ENCODE measurements at places on chromosomes 16 and 17.

DNA sequence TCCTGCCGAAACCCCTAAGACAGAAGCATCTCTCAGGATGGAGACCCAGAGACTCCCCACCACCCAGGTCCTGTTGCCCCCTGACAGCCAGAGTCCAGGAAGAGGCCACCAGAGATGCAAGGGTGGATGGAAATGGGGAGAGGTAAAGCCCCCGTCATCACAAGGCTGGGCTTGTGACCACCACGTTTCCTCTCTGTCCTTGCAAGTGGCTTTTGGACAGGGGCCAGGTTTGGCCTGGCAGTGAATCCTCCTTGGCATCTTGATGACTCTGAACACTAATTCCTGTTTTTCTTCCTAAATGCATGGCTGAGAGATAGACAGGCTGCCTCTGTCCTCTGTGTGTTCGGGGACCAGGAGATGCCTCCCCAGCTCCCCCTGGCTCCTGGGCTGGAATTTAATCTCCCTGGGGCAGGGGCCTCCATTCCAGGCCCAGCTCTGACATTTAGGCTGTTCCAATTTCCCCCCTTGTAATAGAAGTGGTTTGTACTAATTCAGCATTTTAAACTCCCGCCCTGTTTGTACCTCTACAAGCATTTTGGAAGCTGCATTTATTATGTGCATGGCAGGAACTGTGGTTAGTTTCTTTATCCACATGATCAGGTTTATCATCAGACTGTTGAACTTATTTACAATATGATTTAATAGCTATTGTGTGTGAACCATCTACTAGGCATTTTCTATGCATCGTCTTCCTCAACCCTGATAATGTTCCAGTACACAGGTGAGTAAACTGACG is 116.1 kb upstream of the IRX6 start:
- no peak for DNase-seq

DNA sequence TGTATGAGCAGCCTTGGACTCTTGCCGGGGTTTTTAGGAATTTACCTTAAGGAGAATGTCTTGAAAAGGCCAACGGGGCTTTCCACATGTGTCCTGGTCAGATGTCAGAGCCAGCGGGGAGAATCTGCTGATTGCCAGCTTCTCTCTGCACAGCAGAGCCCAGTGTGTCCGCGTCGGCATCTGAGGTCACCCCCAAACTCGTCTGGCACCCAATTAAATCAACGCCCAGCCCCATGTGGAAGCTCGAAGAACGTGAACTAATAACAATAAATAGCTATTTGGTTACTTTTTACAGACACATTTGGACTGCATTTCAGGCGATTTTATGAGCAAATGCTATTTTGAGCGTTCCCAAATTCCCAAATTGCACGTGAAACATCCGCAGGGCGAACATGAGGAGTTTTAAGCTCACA is 303.5 kb downstream of the FOXL1 start:
- no peak for DNase-seq

DNA sequence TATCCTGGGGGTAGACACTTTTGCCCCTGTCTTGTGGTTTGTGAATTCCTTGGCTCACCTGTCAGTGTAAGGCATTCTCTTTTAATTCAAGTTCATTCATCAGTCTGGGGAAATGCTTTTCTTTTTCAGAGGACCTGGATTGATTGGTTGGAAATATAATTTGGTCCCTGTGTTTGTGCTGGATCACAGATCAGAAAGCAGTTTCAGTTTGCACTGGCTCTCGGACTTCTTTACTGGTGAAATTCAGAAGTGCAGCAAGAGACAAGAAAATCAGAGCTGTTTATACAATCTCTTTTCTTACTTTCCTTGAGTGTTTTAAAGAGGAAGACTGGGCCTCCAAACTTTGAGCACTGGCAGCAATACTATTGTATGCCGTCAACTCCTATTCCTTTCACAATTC is 161.8 kb upstream of the KCNJ16 start:
- DNase-seq, result no peak

GRCh38 chr16:67800338-67800926 is 5.9 kb downstream of the RANBP10 start:
- DNase-seq, result no peak

DNA sequence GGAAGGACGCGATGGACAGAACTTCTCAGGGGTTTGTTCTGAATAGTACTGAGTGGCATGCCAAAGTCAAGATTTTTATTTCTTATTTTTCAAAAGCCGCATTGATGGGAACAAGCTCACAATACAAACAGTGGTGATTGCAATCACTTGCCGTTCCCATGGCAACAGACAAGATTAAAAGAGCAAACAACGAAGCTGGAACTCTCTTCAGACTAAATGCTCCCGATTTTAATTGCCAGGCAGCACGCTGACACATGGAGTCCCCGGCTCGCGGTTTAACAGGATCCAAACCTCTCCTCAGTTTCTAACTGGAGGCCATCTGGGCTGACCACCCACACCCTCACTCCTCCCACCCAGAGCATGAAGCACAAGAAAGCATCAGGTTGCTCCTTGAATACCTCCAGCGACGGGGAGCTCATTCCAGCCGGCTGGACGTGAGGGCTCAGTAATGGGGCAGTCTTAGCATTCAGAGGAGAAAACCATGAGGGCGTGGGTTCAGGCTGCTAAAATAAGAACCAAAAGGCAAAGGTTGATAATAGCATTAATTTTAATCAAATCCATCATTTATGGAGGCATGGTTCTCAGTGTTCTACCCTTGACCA is 41.5 kb downstream of the AIPL1 start:
- DNase-seq, result no peak

DNA sequence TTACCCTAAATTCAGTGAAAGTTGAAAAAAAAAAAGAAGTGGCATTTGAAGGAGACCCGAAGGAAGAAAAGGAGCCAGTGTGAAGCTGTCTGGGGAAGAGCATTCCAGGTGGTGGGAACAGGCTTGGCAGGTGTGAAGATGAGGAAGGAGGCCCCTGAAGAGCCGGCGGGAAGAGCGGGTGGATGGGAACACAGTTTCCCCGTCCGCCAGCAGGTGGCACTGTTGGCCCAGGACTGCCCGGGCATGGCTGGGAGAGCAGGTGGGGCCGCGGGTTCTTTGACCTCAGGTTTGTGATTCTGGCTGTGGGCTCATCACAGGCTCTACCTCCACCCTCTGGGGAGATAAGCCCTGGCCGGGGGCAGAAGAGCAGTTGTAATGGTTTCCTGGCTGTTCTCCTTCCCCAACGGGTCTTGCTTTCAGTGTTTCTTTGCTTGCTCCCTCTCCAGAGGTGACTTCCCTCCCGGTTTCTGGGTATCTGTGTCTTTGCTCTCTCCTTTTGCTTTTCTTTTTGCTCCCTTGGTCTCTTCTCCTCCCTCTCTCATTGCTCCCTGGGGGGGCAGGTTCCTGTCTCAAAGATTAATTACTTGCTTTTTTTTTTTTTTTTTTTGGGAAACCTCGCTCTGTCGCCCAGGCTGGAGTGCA is 32.3 kb downstream of the RAP1GAP2 start:
- peak; percentile 77 for DNase-seq

- DNase-seq, result no peak
Observed at GRCh38 chr16:23072084-23072599, 77.1 kb downstream of the USP31 start.

- DNase-seq, result peak; percentile 39
Observed at GRCh38 chr17:75345514-75346167, 56.4 kb upstream of the SLC25A19 start.

GRCh38 chr17:39153599-39154051 is 2.2 kb upstream of the PLXDC1 start:
- DNase-seq, result peak; percentile 93

GRCh38 chr17:49196520-49196919 is 13.9 kb downstream of the GNGT2 start:
- no peak for DNase-seq

- no peak for DNase-seq
Observed at GRCh38 chr16:23651943-23652468, 10.7 kb downstream of the DCTN5 start.

GRCh38 chr17:67068999-67069398 is 24.6 kb downstream of the CACNG1 start:
- no peak for DNase-seq

DNA sequence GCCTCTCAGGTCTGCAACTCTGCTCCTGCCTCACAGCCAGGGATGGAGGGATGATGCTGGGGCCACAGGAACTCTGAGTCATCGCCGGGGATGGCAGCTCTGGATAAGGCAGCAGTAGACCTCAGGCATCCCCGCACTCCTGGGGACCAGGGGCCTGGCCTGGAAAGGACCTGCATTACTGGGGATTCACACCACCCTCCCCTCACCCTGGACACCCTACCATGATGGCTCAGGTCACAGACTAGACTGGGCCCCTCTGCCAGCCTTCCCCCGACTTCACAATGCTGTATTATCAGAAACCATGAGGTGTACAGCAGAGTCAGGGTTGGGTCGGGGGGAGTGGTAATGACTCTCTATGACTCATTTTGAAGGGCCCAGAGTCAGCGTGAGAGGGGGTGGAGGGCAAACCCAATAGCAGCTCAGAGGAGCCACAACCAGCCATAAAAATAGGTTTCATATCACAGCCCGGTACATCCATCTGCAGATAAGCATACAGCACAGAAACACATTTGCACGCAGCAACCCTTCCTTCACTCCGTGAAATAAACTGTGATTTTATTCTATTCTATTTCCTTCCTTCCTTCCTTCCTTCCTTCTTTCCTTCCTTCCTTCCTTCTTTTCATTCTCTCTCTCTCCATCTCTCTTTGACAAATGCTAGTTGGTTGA is 28.8 kb downstream of the DYNLRB2 start:
- peak; percentile 32 for DNase-seq

- DNase-seq, result no peak
Observed at GRCh38 chr17:17236295-17237025, 508 bp downstream of the FLCN start.

DNA sequence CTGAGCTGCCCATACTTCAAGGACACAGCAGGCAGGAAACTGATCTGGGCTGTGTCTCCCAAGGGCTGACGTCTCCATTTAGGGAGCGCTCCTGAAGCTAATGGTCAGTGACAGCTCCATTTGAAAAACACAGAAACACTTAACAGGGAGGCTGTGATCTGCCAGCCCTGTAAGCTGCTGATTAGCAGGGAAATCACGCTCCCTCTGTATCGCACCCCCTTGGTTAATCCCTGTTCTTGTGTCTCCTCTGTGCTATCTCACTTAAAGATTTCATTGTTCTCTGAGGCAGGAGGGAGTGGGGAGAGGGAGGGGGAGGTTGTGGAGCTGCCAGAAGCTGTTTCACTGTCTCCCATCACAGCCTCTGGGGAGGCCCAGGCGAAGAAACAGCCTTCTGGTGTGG is 47.4 kb upstream of the CACNG3 start:
- no peak for DNase-seq

DNA sequence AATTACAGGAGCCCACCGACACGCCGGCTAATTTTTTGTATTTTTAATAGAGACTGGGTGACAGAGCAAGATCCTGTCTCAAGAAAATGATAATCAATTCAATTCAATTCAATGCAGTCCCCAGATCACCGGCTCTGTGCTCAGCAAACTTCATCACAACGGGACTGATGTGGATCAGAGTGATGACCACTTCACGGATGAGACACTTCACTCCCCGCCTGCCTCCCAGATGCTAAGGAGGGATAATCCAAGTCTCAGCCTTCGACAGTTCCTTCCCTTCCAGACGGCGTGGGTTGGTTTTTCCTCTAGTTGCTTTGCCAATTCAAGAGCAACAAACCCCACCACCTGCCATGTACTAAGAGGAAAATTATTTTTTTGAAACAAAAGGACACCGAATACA is 93.8 kb downstream of the ZDHHC7 start:
- no peak for DNase-seq

- DNase-seq, result no peak
Observed at GRCh38 chr17:21283482-21284318, 811 bp upstream of the MAP2K3 start.

GRCh38 chr16:78796221-78796866 is 696.9 kb downstream of the WWOX start:
- peak; percentile 65 for DNase-seq

DNA sequence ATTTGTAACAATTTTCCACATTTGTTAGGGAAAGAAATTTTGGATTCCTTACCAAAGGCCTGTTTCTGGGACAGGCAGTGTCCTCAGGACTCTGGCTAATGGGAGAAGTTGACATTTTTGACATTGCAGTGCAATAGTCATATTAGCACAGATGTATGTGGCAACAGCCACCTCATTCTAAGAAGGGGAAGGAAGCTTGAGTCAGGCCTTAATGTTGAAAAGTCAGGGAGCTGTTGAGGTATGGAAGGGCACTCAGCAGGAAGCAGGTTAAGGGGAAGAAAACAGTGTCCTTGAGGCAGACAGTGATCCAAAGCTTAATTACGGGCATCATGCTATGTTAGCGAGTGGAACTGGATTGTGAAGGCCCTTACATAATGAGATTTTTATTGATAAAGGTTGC is 20.9 kb downstream of the AKTIP start:
- DNase-seq, result no peak

DNA sequence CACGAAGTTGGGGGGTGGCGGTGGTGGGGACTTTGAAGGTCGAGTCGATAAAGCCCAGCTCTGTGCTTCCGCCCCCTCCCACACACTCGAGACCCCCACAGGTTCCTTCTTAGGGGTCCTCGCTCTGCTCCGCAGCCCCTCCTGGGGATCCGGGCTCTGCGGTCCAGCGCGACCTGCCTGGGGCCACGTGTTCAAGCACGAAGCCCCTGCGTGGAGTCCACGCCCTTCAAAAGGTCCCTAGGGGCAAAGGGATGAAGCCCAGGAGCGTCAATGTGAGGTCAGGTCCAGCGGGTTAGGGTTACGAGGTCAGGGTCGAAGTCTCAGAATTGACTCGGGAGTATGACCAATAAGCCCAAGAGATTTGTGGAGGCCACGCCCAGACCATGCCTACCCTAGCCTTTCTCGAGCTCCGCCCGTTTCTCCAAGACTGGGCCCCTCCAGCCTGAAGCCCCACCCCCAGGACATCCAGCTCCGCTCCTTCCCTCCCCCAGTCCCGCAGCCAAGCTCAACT is 786 bp upstream of the CACNA1G start:
- DNase-seq, result peak; percentile 27
